ENCODE measurements at places on chromosomes 13 and 19. TPM values are rescaled to one million over a fixed set of nuclear protein-coding genes. Genes with fewer than 3 reads are reported as not detected.

IRS2 gene
- 10.8 TPM for total RNA-seq

DLEU7 gene
- not detected for total RNA-seq

PROSER3 gene
- total RNA-seq, result 5.6 TPM

NUMBL gene
- total RNA-seq, result 22.9 TPM

OLFM2 gene
- 5.9 TPM for total RNA-seq

GRCh38 chr19:52691737-52692136 is 43.1 kb downstream of the ZNF611 start:
- DNase-seq, result no peak

DNA sequence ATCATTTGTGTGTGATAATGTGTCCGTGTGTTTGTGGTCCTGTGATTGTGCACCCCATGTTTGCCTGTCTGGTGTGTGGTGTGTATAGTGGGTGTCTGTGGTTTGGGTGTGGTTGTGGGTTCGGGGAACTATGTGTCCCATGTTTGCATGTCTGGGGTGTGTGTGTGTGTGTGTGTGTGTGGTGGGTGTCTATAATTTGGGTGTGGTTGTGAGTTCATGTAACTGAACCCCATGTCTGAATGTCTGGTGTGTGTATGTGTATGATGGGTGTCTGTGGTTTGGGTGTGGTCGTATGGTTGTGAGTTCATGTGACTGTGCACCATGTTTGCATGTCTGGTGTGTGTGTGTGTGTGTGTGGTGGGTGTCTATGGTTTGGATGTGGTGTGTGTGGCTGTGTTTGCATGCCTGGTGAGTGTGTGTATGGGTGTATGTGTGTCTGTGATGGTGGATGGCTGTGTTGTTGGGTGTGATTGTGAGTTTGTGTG is 11.1 kb upstream of the NFIX start:
- DNase-seq, result no peak

DNA sequence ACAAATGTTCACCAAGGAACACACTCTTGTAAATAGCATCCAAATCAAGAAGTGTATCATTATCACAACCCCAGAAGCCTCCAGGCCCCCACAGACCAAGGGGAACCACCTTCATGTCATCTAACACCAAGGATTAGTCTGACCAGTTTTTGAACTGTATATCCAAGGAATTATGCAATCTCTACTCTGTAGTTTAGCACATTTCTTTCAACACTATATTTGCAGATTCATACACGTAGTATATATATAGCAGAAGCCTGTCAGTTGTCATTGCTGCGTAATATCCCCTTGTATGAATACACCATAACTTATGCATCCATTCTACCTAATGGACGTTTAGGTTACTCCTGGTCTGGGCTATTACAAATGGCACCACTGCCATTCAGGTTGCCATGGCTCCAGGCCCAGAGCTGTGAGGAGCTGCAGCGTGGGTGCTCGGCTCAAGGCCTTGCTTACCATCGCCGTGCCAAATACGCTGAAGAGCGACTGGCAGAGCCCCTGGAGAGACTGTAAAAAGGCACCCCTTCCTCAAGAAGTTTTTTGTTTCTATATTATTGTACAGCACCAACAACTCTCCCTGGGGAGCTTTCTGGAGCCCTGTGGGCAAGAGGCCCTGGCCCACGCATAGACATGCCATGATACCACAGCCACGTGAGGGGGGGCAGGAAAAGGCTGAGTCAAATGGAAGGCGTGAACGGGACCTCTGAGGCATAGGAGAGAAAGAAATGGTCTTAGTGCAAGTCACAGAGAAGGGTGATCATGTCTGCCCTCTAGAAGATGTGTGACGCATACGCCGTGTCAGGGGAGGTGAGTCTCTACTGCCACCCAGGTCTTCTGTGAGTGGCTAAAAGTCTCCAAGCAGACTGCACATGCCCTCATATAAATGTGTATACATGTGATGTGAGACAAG is 10.8 kb downstream of the LATS2 start:
- no peak for DNase-seq

- DNase-seq, result no peak
Measured at GRCh38 chr19:14091813-14092462, 1.4 kb upstream of the SAMD1 start.

GRCh38 chr13:37601648-37602440 is 3.3 kb upstream of the POSTN start:
- no peak for DNase-seq

DNA sequence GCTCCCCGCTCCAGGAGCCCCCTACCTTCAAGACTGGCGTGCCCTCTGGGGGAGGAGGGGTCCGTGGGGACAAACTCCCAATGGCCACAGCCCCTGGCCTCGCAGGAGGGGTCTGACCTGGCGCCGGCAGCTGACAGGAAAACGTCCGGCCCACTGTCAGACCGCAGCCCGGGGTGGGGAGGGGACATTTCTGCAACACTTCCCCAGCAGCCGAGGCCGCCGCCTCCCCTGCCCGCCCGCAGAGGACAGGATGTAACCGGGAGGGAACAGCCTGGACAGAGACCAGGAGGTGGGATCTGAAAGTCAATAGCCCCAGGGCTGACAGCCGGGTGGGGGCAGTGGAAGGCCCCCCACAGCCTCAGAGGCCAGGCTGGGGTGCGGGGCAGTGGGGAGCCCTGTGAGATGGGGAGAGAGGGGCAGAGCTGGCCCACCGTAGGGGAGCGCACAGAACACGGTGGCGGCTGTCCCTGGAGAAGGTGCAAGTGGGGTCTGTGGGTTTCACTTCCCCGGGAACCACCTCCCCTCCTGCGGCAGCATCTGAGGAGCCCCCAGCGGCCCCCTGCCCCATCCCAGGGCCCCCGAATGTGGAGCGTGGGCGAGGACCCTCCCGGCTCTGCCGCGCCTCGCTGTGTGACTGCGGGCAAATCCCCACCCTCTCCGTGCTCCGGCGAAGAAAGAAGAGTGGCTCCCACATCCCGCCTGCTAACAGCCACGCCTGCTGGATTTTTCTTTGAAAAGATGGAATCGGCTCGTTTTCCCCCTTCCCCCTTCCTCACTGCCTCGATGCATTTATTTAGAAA is at the start of gene PEAK3:
TSS of gene PEAK3 (minus strand) at position 114 of the 800 bp plus-strand sequence. CDS start 1,244 bp downstream, outside the sequence.
- peak; percentile 94 for DNase-seq

DNA sequence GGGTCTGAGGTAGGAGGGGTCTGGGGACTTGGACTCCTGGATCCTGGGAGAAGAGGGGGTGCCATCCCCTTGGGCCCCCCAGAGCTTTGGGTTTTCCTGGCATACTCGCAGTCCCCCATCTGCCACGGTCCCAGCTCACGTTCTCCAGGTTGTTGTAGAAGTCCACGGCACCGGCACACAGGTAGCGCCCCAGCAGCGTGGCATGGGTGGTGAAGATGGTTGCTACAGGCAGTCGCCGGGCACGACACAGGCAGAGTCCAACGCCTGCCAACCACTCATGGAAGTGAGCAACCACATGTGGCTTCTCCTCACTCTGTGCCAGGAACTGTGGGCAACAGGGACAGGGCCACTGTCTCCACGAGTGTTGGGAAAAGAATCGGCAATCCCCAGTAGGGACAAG is 7.4 kb downstream of the GYS1 start:
- DNase-seq, result no peak

GRCh38 chr13:90633849-90634248 is 713.6 kb upstream of the MIR17HG start:
- no peak for DNase-seq

DNA sequence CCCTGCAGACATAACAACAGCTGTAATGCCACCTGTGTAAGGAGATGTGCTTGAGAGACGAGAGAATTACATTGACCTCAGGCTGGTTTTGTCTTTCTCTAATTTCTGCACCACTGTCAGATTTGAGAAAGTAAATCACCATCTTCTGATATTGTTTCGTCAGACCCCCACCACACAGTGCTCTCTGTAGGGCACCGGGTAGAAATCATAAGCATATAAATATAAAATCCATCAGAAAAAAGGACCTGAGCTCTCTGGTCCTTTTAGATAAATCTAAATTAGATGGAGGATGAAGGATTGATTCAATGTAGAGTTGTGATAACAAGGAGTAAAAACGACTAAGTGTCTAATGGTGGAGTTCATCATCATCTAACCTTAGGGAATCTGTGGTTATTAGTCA is 1981.0 kb upstream of the PRR20A start:
- no peak for DNase-seq

- no peak for DNase-seq
Measured at GRCh38 chr13:39712626-39713025, 57.2 kb downstream of the COG6 start.

GRCh38 chr19:46911456-46911855 is 50.7 kb downstream of the ARHGAP35 start:
- no peak for DNase-seq

- DNase-seq, result no peak
Measured at GRCh38 chr19:42328106-42328505, 2.7 kb downstream of the MEGF8 start.

Data from right cardiac atrium (tissue), 5 donors.